ENCODE measurements at places on chromosomes 6 and 20.

GRCh38 chr20:62117658-62118057 lies 4.6 kb upstream of the LSM14B start:
- DNase-seq = peak; percentile 60

- no peak for DNase-seq
Measured at GRCh38 chr6:78089531-78089930, 436.7 kb downstream of the MEI4 start.

GRCh38 chr6:14094721-14095120 lies 22.9 kb upstream of the CD83 start:
- DNase-seq = no peak

DNA sequence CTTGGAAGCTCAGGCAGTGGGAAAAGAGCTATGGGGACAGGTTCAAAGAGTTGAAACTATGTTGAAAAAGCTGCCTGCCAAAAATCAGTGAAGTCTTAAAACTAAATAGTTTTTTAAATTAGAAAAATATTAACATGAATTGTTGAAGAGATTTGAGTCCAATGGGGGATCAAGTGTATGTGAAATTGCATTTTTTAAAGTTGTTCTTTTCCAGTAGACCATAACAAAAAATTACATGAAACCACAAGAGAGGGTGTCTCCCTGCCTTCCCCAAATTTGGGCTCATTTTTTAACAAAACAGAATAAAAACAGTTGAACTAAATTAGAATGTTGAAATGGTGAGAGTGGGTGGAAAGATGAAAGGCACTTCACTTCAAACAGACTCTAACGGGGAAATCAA lies 31.5 kb upstream of the COL10A1 start:
- DNase-seq = no peak

DNA sequence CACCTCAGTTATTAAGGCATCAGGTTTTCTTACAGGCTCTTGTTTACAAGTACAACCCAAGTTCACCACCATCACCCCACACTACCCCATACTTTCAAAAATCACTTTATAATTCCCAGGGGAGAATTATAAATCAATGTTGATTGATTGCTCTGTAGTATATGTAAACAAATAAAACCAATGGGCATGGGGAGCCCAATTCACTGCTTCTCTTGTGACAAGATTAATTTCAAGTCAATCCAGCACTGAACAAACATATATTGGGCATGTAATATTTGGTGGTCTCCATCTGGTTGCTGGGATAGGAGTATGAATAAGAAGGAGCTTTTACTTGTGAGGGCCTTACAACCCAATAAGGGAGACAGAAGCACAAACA lies 95.8 kb downstream of the CLVS2 start:
- DNase-seq = no peak

GRCh38 chr6:170084166-170084730 lies 206.6 kb downstream of the DLL1 start:
- no peak for DNase-seq

- DNase-seq = no peak
Measured at GRCh38 chr20:33693289-33693688, 7.1 kb upstream of the E2F1 start.

All from activated CD4-positive, CD25-positive, alpha-beta regulatory T cell (primary cell).